ENCODE measurements at places on chromosomes 2 and 18.

- DNase-seq, result no peak
Measured at GRCh38 chr2:50649626-50650402, 382.1 kb downstream of the NRXN1 start.

GRCh38 chr2:5696404-5696944 is 4.3 kb downstream of the SOX11 start:
- peak; percentile 66 for DNase-seq

DNA sequence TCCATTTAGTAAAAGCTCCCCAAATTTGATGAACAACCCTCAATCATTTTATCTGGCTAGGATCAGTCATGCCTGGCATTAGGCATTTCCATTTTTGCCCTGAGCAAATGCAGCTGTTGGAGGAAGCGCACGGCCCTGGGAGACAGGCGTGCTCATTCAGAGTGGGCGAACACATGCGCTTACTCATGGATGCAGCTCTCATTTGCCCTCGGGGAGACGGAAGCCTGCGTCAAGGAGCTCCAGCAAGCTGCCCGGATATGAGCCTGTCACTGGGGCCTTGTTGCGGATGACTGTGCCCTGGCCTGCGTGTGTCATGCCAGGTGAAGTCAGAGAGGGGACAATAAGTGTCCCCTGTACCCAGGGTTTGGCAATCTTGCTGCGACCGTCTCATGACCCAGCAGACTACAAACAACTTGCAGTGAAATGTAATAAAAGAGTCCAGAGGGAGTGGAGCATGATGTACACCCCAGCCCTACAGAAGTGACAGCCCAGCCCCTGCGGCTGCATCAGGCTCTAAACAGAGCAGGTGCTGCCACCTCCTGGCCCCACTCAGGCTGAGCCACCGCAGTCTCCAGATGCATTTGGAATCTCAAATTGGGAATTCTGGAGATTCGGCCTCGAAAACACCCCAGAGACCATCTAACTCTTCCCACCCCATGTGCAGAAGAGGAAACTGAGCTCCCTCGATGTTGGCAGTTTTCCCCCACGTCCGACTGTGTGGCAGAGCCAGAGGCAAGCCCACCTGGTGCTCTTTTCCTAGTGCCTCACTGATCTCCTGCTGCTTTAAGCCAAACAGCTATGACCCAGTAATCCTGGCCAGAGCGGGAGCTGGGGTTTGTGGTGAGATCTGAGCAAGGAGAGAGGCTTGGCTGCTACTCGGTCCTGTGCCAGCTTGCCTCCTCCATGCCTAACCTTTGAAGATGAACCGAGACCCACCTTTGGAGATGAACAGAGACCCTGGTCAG is 105.0 kb upstream of the ALK start:
- peak; percentile 51 for DNase-seq

GRCh38 chr2:157874997-157875640 is 1.0 kb downstream of the ACVR1 start:
- peak; percentile 80 for DNase-seq

DNA sequence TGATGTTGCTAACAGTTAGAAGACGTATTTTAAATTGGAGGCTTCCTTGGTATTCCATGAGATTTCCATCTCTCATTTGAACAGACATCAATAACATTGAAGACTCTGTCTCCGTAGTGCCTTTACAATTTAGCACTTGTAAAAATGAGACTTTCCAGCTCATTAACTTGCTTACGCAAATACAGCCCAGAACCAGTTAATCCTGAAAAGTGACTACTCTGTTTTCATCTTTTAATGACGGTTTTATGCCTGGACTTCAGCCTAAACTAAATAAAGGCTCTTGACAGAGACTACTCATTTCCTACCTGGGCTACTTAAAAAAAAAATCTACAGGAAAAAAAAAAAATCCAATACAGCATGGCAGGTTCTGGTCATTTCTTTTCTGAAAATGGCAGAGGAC is 148.6 kb downstream of the LRATD1 start:
- DNase-seq, result no peak

- no peak for DNase-seq
Measured at GRCh38 chr2:138209009-138209408, 244.7 kb downstream of the HNMT start.

DNA sequence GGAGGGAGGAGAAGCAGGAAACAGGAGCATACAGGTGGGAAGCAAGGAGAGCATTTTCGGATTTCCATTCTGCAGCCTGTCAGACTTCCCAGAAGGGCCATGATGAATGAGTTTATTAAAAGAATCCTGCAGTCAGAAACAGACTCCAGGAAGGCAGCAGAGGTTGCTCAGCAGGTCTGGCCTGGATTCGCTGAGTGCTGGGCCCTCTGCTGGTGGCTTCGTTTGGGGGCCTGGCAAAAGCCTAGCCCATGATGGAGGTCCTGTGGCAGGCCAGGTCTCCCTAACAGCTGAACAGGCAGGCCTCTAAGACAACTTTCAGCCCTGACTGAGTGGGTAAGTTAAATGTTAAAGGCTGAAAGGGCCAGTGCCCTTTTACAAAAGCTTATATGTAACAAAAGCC is 108.2 kb upstream of the CAPN13 start:
- DNase-seq, result peak; percentile 33
